H7 (cell line): ENCODE measurements at places on chromosomes 12 and 14.

- peak; percentile 19 for DNase-seq
These were observed 19.8 kb downstream of the MYRFL start for GRCh38 chr12:69844836-69845235.

- DNase-seq: no peak
These were observed 133.5 kb upstream of the HIF1A start for GRCh38 chr14:61561657-61562276.

DNA sequence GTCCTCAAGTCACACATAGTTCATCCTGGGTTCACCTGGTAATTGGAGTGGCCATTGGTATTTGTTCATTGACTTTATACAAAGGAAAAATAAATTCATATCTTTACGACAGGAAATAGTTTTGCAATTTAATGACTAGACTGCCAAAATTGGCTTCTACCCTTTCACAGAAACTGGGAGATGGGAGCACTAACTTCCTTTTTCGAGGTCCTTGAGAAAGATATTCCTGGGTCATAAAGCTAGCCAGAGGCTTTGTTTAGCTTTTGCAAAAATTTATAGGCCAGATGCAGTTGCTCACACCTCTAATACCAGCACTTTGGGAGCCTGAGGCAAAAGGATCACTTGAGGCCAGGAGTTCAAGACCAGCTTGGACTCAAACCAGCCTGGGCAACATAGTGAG lies 10.2 kb upstream of the OR11G2 start:
- no peak for DNase-seq

GRCh38 chr12:68336889-68337303 lies 4.7 kb upstream of the MDM1 start:
- no peak for DNase-seq

DNA sequence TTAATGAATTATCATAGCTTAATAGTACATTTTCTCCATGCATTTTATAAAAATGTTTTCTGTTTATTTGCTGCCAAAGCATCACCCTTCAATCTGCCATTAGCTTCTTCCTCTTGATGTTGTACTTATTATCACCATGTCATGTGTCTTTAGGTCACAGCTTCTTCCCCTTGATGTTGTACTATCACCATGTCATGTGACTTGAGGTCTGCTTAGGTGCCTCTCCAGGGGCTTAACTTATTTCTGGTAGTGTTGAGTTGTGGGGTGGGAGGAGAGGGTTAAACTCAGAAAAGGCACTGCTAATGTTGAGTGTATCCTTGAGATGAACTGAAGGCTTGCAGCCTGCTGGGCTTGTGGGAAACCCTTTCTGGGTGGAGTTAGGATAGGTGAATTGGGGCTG lies 87.8 kb downstream of the DAAM1 start:
- no peak for DNase-seq

- no peak for DNase-seq
These were observed 97.2 kb downstream of the MGAT4C start for GRCh38 chr12:86158956-86159355.

DNA sequence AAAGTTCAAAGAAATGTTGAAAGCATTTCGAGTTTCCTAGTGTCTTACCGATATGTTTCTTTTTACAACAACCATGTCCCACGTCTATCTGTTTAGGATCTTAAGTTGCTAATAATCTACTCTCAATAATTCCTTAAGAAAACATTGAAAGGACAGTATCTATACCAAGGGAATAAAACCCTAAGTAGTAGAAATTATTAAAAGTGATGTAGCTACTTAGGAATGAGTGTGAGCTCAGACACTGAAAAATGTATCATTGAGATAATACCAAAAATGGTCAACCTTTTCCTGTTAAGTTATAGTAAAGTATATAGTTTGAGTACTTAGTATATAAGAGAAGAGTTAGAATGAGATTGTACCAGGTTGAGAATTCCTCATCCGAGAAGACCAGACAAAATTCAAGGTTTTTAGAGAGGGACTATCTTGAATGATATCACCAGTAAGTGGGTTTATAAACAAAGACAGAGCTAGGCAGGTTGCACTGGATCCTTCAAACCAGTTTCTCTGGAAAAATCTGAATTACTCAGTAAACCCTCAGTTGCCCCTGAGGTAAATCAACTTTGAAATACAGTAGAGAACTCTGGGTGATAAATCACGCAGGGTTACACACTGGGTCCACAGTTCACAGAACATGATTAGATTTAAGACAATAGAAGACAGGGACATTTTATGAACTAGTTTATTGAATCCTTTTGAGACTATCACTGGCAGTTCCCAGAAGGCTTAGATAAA lies 96.8 kb downstream of the ERGIC2 start:
- no peak for DNase-seq

DNA sequence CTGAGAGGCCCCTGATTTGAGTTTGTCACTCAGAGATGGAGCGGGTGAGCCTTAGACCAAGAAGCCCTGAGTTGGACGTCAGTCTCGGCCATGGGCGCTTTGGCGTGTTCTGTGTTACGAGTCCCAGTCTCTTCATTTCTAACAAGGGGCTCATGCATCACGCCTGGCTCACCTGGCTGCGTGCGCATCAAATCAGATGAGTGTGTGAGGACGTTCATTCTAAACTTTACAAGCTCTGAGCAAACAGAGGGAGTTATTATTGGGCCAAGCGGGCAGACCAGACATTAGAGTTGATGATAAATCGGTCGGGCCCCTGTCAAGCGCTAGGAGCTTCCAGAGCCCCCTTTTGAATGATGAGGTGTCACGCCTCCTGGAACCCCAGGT lies 117.2 kb downstream of the CALM1 start:
- peak; percentile 46 for DNase-seq

GRCh38 chr12:29023436-29024076 lies 125.5 kb upstream of the FAR2 start:
- no peak for DNase-seq

GRCh38 chr14:68558096-68558495 lies 234.8 kb downstream of the ZFP36L1 start:
- no peak for DNase-seq
